ENCODE measurements at places on chromosomes 5 and 9.

GRCh38 chr9:70502690-70503089 lies 88.2 kb upstream of the KLF9 start:
- no peak for DNase-seq

- DNase-seq: no peak
Measured at GRCh38 chr5:119426057-119426456, 26.2 kb upstream of the HSD17B4 start.

GRCh38 chr9:80873861-80874260 lies 815.5 kb downstream of the TLE1 start:
- no peak for DNase-seq

- no peak for DNase-seq
Measured at GRCh38 chr5:149408252-149409099, 29.4 kb upstream of the IL17B start.

- DNase-seq: no peak
Measured at GRCh38 chr5:98428806-98429205, 344.7 kb upstream of the RGMB start.

- no peak for DNase-seq
Measured at GRCh38 chr9:74528207-74528606, 31.1 kb downstream of the RORB start.
